H4 (cell line): ENCODE measurements at places on chromosomes 13 and 19.

DNA sequence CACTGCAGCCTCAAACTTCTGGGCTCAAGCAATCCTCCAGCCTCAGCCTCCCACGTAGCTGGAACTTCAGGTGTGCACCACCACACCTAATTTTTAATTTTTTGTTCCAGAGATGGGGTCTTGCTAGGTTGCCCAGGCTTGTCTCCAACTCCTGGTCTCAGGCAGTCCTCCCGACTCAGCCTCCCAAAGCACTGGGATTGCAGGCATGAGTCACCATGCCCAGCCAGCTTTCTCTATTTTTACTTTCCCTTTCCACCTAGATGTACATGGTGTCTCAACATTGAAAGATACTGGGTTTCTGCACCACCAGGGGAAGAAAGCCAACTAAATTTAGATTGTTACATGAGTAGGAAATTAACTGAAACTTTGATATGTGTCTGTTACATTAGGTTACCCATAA, 13.8 kb upstream of the ZNF846 start:
- DNase-seq = no peak

DNA sequence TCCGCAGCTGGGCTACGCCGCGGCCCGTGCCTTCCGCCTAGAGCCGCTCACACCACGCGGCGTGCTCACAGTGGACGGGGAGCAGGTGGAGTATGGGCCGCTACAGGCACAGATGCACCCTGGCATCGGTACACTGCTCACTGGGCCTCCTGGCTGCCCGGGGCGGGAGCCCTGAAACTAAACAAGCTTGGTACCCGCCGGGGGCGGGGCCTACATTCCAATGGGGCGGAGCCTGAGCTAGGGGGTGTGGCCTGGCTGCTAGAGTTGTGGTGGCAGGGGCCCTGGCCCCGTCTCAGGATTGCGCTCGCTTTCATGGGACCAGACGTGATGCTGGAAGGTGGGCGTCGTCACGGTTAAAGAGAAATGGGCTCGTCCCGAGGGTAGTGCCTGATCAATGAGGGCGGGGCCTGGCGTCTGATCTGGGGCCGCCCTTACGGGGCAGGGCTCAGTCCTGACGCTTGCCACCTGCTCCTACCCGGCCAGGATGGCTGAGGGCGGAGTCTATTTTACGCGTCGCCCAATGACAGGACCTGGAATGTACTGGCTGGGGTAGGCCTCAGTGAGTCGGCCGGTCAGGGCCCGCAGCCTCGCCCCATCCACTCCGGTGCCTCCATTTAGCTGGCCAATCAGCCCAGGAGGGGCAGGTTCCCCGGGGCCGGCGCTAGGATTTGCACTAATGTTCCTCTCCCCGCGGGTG, 7.4 kb downstream of the DBP start:
- no peak for DNase-seq

GRCh38 chr13:99656092-99656745, 154.9 kb downstream of the TM9SF2 start:
- peak; percentile 60 for DNase-seq

DNA sequence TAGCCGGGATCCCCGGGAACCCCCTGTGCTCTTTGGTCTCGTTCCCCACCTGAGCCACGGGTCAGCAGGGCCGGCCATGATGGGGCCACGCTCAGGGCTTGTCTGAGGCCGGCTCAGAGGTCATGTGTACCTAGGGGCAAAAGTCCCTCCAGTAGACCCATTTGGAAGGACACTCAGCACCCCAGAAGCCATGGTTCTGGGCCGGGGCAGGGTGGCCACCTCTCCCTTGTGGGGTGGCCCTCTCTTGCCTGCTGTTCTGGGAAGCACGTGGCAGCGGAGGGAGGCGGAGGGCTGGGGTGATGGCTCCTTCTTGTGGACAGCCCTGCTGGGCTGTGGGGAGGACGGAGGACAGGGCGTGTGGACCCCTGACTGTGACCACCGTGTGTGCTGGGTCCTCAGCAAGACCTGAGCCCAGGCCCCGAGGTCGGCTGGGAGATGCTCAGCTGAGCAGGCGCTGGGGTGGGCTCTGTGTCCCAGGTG, 6.4 kb upstream of the PEAK3 start:
- DNase-seq = no peak

GRCh38 chr19:19445911-19446361, 40.5 kb downstream of the GATAD2A start:
- no peak for DNase-seq

DNA sequence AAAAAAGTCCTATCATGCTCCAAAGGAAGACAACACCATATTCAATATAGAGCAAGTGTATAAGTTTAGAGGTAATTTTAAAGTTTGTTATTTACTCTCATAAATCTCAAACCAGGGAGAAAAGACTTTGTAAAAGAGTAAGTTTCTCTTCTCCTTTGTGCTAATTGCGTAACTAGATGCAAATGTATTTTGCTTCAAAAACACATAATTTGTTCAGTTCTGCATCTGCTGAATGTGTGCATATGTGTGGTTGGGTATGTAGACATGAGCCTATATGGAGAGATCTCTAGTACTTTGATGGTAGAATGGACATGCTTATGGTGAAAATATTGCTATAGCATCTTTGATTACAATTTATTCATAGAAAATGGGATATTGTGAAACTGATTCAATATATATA, 17.8 kb upstream of the MIR17HG start:
- DNase-seq = no peak

GRCh38 chr13:30818323-30818960, 83.1 kb downstream of the ALOX5AP start:
- no peak for DNase-seq

DNA sequence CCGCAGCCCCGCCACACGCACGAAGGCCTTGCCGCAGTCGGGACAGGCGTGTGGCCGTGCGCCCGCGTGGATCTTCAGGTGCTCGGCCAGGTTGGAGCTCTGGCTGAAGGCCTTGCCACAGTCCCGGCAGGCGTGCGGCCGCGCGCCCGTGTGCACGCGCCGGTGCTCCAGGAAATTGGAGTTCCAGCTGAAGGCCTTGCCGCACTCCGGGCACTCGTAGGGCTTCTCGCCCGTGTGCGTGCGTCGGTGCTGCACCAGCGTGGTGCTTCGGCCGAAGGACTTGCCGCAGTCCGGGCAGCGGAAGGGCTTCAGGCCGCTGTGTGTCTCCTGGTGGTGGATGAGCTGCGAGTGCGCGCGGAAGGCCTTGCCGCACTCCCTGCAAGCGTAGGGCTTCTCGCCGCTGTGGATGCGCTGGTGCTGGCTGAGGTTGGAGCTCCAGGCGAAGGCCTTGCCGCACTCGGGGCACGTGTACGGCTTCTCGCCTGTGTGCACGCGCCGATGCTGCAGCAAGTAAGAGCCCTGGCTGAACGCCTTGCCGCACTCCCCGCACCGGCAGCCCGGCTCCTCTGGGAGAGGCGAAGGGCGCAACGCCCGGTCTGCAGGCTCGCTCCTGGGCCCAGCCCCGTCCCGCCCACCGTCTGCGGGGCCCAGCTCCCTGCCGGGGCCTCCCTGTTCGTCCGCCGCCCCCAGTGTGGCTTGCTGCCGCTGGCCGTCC, 3.6 kb upstream of the A1BG start:
- DNase-seq = no peak

GRCh38 chr19:3459089-3459881, 21.0 kb downstream of the SMIM24 start:
- DNase-seq = peak; percentile 64

GRCh38 chr13:113135281-113135760, 12.7 kb downstream of the F10 start:
- DNase-seq = no peak

DNA sequence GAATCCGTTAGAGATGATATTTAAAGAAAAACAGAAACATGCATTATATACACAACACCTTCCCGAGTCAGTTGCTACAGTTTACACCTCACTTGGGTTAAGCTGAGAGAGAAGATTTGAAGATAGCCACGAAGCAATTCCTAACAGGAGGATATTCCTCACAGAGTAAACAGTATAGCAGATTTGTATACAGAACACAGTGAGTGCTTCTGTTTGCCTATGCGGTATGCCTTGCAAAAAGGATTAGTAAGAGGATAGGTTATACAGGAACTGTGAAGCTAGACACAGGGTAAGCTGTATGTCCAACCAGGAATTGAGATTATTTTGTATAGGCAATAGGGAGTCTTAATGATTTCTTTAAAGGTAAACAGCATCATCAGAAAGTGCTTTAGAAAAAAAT, 471.8 kb downstream of the LIG4 start:
- DNase-seq = peak; percentile 17

- DNase-seq = no peak
Observed at GRCh38 chr13:98449273-98449672, 127.6 kb downstream of the STK24 start.

GRCh38 chr19:29079356-29080032, 133.5 kb downstream of the UQCRFS1 start:
- DNase-seq = no peak

- peak; percentile 97 for DNase-seq
Observed at GRCh38 chr19:46863818-46864629, 3.2 kb downstream of the ARHGAP35 start.

DNA sequence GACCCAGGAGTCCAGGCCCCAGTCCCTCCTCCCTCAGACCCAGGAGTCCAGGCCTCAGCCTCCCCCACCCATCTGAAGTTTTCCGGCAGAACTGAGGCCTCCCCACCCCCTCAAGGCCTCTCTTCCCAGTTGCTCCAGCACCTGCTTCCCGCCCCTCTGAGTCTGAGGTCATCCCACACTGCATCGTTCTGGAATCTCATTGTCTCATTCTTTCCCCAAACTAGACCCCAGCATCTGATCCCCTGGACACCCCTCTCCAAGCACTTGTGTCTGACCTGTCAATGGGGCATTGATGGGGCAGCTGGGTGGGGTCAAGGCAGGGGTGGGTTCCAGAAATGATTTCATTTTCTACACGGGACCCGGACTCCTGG, 793 bp upstream of the SBK2 start:
- no peak for DNase-seq

- DNase-seq = no peak
Observed at GRCh38 chr13:83298617-83299016, 583.7 kb downstream of the SLITRK1 start.

DNA sequence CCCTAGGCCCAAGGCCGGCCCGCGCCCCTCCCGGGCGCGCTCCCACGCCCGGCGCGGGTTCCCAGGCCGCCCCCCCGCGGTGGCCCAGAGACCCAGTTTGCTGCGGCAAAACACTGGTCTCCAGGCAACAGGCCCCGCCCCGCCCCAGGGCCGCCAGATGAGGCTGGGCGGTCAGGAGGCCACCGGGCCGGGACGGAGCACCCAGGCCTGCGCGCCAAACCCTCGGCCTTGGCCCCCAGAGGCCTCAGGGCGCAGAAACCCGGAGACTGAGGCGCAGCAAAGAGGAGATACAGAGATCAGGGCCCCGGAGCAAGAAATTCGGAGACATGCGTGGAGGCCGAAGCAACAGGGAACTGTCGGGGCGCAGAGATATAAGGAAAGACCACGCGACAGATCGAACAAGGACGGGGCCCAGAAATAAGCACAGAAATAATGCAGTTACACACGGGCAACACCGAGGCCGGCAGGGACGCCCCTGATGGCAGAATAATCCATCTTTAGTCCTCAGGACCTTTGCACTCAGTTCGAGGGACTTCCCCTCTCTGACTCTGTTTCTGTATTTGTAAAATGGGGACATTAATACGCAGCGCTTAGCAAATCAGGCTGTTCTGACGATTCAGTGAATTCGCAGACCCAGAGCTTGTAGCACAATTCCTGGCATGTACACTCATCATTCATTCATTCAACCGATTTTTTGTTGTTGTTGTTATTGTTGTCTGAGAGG, 20.8 kb upstream of the ERCC1 start:
- DNase-seq = no peak

DNA sequence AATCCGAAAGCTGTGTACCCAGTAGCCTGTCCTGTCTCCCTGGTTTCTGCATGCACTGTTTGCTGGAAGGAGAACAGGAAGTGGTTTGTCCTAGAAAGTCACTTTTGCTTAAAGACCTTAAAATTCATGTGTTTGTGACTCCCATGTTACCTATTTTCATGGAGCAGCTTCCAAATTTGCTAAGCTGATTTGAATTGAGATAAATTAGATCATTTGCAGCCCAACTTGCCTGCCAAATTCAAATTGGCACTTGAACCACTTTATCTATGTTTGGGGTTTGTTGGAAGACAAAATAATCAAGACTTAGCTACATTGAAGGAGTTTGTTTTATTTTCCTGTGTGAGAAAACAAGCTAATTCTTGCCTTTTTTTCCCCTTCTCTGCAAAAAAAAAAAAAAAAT, 532.5 kb downstream of the DIAPH3 start:
- DNase-seq = no peak

DNA sequence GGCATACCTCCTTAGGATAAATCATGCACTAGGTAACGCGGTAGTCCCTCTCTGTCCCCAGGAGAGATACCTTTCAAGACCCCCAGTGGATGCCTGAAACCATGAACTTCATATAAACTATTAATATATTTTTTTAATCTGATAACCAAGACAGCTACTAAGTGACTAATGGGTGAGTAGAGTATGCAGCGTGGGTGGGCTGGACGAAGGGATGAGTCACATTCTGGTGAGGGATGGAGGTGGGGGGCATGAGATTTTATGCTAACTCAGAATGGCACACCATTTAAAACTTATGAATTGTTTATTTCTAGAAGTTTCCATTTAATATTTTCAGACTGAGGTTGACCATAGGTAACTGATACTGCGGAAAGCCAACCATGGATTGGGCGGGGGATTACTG, 46.2 kb downstream of the CDK8 start:
- peak; percentile 5 for DNase-seq

DNA sequence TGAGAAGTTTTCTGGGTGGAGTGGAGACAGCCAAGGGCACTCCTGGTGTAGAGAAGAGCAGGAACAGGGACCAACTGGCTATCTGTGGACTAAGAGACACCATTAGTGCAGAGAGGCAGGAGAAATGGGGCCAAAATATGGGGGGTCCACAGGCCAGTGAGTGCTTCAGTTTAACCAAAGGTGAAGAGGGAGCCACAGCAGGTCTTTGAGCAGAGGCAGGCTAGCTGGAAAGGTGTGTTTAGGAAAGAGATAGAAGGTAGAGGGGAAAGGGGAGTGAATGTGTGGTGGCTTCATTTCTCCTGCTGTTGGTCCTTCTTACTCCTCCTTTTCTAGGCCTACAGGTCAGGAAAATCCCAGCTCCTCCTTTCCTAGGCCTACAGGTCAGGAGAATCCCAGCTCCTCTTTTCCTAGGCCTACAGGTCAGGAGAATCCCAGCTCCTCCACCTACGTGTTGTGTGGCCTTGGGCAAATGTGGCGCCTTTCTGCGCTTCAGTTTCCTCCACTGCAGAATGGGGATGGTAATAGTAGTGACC, 1.5 kb downstream of the TMEM238 start:
- DNase-seq = no peak

- DNase-seq = no peak
Observed at GRCh38 chr19:6533000-6533328, 2.1 kb downstream of the TNFSF9 start.

- DNase-seq = no peak
Observed at GRCh38 chr13:85653681-85654080, 145.5 kb downstream of the SLITRK6 start.

DNA sequence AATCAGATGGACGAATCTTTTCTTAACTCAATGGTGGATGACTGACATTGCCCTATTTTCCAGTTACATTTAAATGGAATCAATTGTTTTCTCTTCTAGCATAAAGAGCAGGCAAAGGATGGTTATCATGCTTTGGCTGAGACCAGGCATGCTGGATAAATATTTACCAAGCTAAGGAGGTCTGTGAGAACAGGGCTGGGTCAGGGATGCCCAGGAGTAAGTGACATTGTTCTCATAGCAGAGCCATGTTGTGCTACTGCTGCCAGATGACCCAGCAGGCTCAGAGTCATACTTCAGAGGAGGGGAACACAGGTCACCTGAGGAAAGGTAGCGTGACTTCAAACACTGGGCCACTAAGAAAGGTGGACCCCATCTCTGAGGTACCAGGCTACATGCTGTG, 116.0 kb upstream of the RNF113B start:
- DNase-seq = no peak
